Activated T-helper 17 cell treated with anti-CD3 and anti-CD28 coated beads, Interleukin-2, amount 50 U/mL, for 72 hours (primary cell): ENCODE measurements at places on chromosomes 1 and 21.
A peak's percentile ranks its signal among the peaks of the same experiment; 100 is the strongest.

DNA sequence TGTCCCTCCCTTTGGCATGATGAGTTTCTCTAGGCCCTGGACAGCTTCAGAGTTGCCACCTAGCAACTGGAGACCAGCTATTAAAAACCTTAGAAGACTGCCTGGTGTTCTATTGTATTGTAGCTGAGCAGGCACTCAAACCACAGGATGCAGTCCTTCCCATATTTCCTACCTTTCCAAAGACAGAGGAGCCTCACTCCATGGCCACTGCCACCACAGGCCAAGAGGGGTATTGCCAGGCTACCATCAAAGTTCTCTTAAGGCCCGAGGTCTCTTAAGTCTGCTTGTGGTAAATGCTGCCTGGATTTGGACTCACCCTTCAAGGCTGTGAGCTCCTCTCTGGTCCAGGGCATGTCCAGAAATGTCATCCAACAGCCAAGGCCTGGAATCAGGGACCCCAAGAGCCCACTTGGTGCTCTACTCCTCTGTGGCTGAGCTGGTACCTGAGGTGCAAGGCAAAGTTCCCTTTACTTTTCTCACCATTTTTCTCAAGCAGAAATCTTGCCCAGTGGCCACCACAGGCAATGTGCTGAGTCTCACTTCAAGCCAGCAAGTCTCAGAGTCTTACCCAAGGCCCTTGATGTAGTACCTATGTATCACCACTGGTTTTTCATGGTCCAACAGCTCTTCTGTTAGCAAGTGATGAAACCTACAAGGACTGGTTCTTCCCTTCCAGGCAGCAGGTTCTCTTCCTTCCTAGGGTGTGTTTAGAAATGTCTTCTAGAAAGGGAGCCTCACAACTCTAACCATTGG is 269.4 kb downstream of the AMY1C start:
- ATAC-seq: no peak

- no peak for ATAC-seq
Observed at GRCh38 chr1:240090014-240090413, 1.7 kb upstream of the FMN2 start.

- no peak for ATAC-seq
Observed at GRCh38 chr1:203373991-203374390, 23.1 kb upstream of the FMOD start.

DNA sequence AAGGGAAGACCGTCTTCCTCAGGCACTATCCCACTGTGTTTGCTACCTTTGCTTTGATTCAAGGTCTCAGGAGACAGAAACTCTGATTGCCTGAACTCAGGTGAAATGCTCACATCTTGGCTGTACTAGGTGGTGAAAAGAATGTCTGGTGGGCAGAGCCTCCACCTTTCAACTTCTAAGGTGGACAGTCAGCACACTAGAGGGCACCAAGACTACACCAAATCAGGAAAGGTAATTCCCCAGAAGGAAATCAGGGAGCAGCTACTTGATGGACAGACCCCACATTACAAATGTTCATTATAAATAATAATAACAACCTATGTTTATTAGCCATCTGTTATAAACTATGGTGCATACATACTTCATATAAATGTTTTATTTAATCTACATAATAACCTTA is 220.9 kb downstream of the ATG4C start:
- ATAC-seq: no peak

GRCh38 chr1:58249737-58250586 is 296.6 kb downstream of the OMA1 start:
- no peak for ATAC-seq

GRCh38 chr1:171455967-171456366 is 29.4 kb upstream of the PRRC2C start:
- ATAC-seq: no peak

DNA sequence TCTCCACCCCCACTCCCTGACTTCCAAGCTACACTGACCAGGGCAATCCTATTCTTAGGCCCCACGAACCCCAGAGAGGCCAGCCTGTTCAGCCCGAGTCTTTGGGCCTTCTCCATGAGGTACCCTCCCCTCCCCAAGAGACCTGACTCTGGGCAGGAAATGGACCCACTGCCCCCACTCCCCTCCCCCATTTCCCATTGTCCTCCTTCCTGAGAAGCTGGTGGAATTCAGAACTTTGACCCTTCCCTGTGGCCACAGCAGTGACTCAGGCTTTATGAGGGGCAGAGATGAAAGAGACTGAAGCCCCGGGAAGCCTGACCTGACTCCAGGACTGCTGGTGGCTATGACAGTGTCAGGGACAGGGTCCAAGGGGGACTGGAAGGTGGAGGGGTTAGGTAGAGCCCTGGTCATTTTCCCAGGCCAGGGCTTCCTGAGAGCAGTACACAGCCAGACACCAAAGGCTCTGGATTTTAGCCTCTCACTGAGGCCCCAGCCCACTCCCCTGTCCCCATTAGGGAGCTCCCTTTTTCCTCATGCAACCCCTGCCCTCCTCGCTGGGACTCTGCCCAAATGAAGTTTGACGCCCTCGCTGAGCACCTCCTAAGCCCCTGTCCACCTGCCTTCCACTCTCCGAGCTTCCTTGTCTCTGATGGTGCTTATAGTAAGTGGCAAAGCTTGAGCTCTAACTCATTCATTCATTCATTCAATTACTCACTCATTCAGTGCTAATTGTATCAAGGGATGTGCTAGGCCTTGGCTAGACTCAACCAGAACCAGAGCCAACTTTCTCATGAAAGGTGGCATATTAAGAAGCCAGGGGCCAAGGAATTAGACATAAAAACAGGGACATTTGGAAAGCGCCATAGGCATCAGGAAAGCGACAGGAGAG is 3.0 kb downstream of the CRYBG2 start:
- ATAC-seq: no peak

DNA sequence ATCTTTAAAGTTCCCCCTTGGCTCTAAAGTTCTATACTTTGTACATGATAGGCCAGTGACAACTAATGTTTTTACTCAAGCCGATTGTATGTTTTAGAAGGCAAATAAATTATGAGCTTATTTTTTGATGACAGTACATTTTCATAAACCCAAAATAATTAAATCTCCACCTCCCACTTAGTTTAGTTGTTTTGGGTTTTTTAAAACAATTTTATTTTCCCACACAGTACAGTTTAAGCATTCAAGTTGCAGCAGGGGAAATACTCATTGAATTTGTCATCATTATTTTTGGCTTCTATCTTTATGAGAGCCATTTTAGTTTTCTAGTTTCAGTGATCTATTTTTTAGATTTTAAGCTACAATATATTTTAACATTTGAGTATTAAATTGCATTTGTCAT is 93.6 kb downstream of the OLFML2B start:
- no peak for ATAC-seq

- peak; percentile 75 for ATAC-seq
Observed at GRCh38 chr1:32241001-32241763, 5.8 kb upstream of the FAM167B start.

DNA sequence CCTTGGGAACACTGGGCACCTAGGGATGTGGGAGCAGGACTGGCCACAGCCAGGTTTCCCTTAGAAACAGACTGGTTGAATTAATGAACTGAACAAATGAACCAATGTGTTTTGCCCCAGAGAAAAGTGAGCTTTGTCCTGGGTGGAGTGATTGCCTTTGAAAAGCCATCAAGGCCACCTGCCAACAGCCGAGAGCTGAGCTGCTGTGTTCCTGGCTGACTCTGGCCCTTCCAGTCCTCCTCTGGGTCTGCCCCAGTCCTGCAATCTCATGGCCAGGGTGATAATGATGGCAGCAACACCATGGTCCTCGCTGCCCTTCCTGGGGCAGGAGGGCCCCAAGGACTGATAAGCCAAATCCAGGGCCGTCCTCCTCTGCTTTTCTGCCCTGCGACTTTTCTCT is 18.2 kb upstream of the GJA9 start:
- no peak for ATAC-seq

DNA sequence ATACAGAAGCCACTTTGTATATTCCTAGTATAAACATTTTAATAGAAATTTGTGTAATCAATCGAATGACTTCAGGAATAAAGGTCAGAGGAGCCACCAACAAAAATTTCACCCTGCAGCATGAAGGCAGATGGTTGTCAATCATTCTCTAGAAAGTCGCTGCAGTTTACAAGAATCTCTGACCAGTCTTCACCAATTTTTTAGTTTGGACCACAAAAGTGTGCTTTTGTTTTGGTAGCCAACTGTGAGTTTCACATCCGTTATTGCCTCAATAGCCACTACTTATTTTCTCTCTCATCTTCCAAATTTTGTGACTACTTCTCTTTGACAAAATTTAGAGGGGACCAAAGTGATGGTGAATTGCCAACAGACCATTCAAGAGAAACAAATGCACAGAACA is 1155.6 kb downstream of the AMY1C start:
- no peak for ATAC-seq

GRCh38 chr1:113438505-113439276 is 48.4 kb downstream of the MAGI3 start:
- no peak for ATAC-seq

DNA sequence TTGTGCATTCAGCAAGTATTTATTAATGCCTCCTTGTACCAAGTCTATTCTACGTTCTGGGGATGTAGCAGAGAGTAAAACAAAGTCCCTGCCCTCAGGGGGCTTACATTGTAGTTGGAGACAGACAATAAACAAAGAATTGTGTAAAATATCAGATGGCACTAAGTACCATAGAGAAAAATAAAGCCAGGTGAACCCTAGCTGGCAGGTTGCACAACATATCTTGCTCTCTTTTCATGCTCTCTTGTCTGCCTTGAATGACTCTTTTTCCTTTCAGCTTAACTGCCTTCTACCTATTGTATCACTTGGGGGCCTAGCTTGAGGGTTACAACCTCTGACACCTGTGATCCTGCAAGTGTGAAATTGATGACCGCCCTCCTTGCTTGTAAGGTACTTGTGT is 20.7 kb upstream of the FASLG start:
- ATAC-seq: no peak

DNA sequence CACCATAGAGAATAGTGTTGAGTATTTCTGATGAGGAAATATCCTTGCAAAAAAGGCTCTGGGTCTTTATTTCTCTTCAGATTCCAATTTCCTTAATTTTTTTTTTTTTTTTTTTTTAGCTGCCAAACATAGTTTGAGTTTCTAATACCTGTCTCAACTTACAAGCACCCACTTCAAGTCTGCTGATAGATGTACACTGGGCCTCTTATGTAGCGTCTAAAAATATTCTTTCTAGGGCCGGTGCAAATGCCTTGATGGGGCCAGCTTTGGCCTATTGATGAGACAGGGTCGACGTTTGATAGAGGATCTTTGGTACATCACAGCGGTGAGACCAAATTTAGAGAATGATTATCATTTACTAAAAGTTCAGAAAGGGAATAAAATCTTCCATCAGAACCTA is 626.4 kb downstream of the LMO4 start:
- no peak for ATAC-seq

GRCh38 chr1:33874636-33875035 is 10.8 kb downstream of the HMGB4 start:
- ATAC-seq: no peak

- ATAC-seq: no peak
Observed at GRCh38 chr1:157085421-157085820, 14.2 kb downstream of the ETV3L start.

- ATAC-seq: no peak
Observed at GRCh38 chr1:173383351-173383750, 93.8 kb upstream of the PRDX6 start.

DNA sequence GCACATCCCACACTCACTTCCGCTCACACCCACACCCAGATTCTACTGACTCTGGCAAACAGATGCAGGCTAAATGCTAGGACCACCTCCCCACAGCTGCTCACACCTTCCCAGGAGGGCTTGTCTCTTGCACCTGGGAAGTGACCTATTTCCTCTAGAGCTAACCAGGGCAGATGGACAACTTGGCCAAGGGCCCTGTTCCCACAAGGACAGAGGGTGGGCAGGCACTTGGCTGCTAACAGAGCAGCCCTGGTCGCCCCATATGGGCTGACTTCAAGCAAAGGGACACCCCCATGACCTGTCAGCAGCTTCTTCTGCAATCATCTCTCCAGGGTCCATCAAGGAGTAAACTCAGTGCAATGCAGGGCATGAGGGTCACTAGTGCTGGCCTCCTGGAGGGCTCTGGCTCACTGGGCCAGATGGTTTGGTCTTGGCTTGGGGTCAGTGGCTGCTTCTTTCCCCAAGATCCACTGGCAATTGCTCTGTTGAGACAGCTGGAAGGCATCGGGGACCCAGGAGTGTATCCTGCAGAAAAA is 641.5 kb downstream of the PLPP3 start:
- no peak for ATAC-seq

DNA sequence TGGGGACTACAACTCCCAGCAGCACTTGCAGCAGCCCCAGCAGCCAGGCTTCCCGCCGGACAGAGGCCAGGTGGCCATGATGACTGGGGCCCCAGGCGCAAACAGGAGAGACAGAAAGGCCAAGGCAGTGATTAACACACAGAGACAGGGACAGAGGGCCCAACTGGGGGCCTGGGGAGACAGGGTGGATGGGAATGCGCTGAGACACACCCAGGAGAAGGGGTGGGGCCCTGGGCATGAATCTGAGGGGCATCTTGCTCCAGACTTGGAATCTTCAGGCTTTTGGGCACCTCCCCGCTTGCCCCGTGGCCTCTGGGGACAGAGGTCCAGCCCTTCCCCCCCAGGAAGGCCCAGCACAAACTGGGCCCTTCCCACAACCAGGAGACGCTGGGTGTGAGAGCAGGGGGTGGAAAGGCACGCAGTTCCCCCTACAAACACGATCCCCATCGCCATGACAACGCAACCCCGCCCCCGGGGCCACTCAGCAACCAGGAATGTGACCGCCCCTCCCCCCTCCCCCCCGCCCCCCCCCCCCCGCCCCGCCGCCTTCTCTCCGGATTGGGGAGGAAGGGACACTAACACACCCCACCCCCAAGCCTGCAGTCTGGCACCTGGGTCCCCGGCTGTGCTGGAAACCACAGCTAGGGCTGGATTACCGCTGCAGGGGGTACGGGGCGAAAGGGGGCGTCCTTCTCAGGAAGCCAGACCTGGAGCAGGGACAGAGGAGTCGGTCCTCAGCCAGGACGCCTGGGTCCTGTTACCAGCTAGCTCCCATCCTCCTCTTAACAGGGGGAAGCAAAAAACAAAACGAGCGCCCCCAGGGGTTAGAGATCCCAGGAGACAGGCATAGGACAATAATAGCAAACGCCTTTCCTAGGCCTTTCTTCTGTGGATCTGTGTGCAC is 4.5 kb downstream of the HDGF start:
- no peak for ATAC-seq

DNA sequence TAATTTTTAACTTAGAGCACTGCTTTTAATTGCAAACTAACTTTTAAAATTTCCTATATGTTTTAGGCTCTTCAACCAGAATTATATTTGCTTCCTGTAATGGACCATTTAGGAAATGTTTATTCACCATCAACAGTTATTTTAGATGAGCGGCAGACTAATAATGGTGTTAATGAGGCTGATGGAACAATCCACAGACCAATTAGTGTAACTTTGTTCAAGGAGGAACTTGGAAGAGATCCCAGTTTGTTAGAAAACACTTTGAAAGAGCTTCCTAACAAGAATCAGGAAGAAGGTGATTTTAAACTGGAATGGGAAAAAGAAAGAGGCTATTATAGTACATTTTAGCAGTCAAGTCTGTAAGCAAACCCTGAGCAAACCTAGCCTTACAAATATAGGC is 19.4 kb upstream of the GNG5 start:
- ATAC-seq: no peak

DNA sequence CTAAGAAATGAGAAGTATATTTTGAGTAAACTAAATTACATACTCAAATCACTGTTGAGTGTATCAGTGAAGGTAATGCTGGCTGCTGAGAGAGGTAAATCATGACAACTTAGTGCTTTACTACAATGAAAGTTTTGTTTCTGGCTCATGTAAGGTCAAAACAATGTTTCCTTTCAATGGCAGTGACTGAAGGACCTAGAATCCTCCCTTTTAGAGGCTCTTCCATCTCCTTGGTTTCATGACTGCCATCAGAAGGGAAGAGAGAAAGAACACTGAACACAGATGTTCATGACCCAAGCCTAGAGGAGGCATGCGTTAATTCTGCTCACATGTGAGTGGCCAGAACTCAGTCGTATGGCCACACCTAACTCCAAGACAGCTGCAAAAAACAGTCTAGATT is 130.6 kb downstream of the AKT3 start:
- no peak for ATAC-seq
